ENCODE measurements at places on chromosomes 4 and X. TPM values are rescaled to one million over a fixed set of nuclear protein-coding genes. Genes with fewer than 3 reads are reported as not detected.

GRCh38 chr4:19214591-19215186 is 1037.0 kb upstream of the SLIT2 start:
- no peak for DNase-seq

- DNase-seq: peak; percentile 50
Observed at GRCh38 chr4:55819634-55820033, at the start of gene EXOC1L. Gene EXOC1L, plus strand, starts transcription at chr4:55819790. Its CDS starts 237 bp downstream, at chr4:55820027.

DNA sequence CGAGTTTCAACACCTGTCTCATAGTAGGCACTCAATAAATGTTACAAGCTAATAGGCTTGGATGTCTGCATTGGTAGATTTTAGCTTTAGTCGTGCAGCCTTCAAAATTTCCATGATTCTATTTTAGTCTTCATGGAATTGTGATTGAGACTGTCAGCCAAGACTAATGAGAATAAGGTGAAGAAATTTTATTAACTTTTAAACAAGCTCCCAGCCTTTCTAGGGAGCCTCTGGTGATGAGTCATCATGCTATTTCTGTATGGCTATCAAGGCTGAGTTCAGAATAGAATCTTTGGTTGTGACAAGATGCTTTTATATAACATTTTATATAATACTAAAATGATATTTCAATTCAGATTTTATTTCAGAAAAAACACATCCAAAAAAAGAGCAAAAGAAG is 685.8 kb downstream of the GABRG1 start:
- DNase-seq: peak; percentile 20

DNA sequence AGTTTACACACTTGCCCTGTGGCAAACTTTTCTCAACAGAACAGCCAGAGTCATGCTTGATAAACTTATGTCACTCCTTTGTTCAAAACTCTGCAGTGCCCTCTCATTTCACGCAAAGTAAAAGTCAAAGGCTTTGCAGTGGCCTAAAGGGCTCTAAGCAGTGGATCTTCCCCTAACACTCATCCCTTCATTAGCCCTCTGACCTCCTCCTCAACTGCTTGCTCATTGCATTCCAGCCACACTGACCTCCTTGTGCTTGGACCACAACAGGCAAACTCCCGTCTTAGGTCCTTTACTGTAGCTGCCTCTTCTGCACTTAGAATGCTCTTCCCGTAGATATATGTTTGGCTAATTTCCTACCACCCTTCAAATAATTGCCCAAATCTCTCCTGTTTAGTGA is 5.6 kb downstream of the PRDM5 start:
- no peak for DNase-seq

DNA sequence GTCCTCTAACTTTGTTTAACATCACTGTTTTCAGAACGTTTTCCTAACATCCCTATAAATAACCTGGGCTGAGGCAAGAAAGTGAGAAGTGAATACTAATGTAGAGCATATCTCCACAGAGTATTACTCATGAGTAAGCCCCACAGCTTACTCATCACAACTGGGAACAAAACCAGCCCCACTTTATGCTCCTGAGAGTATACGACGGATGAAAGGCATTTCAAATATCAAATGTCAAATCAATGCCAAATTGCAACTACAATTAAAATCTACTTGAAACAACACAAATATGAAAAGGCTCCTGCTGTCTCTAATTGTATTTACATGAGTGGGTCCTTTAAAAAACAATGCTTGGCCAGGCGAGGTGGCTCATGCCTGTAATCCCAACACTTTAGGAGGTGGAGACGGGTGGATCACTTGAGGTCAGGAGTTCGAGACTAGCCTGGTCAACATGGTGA is 41.2 kb downstream of the SH3RF1 start:
- DNase-seq: peak; percentile 20

GRCh38 chr4:22233230-22233629 is 282.6 kb downstream of the ADGRA3 start:
- no peak for DNase-seq

MAGED4 gene
- polyA plus RNA-seq: 47.9 TPM

CCSER1 gene
- 0.26 TPM for polyA plus RNA-seq

FGFR3 gene
- 2.7 TPM for polyA plus RNA-seq

NMU gene
- 1.3 TPM for polyA plus RNA-seq
